ENCODE measurements at places on chromosomes 13 and 19. TPM values are rescaled to one million over a fixed set of nuclear protein-coding genes. Genes with fewer than 3 reads are reported as not detected.

The TEX29 gene
- total RNA-seq, result not detected

The NEK3 gene
- 13.9 TPM for total RNA-seq

The NXNL1 gene
- total RNA-seq, result not detected

The ZNF470 gene
- 3.7 TPM for total RNA-seq

The ZNF829 gene
- total RNA-seq, result 2.0 TPM

The SIGLEC5 gene
- not detected for total RNA-seq

The FCAR gene
- not detected for total RNA-seq

The ZNF723 gene
- total RNA-seq, result not detected

The IL27RA gene
- 3.3 TPM for total RNA-seq

The ZNF534 gene
- total RNA-seq, result not detected

The TPTE2 gene
- total RNA-seq, result not detected

The TEX101 gene
- not detected for total RNA-seq

The TNFAIP8L1 gene
- 22.7 TPM for total RNA-seq

The ZNF816 gene
- total RNA-seq, result 9.6 TPM
